ENCODE measurements at places on chromosomes 4 and X.

GRCh38 chr4:47551682-47552081, 66.6 kb downstream of the ATP10D start:
- no peak for DNase-seq

GRCh38 chr4:109111031-109111430, 191.4 kb downstream of the COL25A1 start:
- no peak for DNase-seq

DNA sequence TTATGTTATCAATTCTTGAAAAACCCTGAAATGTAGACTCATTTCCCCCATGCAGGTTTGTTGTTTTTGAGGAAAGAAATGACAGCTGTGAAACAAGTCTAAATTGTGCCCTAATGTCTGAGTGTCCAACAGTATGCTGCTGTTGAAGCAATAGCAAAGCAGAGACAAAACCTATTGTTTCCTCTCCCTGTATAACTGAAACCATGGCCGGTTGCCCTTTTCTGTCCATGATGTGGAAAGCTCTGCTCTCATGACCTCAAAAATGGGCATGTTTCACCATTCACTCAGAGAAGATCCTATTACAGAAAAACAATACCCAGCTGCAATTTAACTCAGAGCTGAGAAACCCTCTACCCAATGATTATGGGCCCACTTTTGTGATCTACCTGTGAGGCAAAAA, 312.6 kb upstream of the FTHL17 start:
- DNase-seq, result no peak

- DNase-seq, result no peak
Observed at GRCh38 chrX:149497626-149498025, 7.5 kb downstream of the IDS start.

DNA sequence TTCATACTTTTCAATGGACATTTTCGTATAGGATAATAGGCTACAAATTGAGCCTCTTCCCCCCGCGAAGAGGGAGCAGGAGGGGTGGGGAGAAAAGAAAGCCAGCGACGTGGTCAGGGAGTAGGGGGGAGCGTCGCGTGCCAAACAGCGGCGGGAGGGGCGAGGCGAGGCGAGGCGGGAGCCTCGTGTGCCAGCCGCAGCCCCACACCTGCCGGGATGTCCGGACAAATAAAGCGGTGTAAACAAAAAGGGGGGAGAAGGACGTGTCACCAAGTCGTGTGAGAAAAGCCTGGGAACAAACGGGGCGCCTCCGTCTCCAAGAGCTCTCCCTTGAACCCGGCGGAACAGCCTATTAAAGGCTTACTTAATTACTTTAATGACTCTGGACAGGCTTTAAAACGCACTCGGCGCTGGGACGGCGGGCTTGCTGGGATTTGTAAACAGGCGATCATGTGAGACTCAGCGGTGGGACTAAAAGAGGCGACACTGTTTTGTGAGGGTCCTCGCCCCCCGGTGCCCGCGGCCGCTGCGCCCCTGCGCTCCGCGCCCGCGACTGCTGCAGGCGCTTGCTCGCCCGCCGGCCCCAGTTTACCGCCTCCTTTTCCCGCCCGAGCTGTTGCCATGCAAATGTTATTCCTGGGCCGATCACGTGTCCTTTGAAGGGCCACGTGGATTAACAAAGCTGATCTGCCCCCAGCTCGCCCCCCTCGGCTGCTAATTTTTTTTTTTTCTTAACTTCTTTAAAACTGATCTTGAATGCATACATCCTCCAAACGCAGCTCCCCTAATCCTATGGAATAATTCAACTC, at the start of gene HELT:
TSS of gene HELT (plus strand) at position 527 of the 809 bp plus-strand sequence. CDS start 439 bp downstream, outside the sequence.
- peak; percentile 1 for DNase-seq

- DNase-seq, result peak; percentile 1
Observed at GRCh38 chrX:7088968-7089615, 58.4 kb upstream of the STS start.

DNA sequence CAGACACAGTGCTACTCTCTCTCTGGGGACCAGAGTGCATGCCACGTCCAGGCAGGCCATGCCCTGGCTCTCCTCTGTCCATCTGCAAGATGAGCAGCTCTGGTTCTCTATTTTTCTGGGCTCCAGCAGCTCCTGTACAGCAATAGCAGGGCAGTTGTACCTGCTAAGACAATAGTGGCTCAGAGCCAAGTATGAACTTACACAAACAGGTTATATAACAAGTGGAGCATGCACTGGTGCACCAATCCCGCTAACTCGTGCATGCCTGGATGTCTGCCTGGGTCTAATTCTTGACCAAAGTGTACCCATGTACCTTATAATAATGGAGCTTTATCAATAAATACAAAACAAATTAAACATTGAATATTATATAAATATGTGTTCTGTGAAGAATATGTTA, 392.3 kb downstream of the CENPC start:
- peak; percentile 62 for DNase-seq

DNA sequence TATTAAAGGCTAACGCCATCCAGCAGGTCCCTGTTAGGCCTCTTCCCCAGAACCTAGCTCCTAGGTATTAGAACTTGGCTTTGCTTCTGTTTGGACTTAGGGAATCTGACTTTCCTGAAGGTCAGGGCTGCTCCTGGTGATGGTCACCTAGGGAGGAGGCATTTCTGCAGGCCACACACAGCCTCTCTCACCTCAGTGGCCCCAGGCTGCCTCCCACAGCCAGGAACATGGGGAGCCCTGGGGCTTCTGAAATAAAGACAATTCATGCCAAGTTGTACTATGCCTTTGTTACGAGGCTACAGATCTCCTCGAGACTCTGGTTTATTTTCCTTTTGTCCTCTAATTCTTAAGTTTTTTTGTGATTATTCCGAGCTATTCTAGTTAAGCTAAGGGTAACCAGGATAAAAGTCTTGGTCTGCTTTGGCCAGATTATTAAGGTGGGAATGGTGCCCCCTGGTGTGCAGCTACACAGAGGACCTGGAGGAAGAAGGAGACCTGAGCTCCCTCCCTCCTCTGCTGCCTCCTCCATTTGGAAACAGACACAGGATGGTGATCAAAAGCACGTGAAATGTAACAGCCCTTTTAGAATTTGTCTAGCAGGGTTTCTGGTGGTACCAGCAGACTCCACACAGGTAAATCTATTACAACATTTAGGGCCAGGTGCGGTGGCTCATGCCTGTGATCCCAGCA, 131.0 kb downstream of the DCLK2 start:
- no peak for DNase-seq

- DNase-seq, result no peak
Observed at GRCh38 chr4:48129307-48130014, 4.6 kb downstream of the TXK start.

DNA sequence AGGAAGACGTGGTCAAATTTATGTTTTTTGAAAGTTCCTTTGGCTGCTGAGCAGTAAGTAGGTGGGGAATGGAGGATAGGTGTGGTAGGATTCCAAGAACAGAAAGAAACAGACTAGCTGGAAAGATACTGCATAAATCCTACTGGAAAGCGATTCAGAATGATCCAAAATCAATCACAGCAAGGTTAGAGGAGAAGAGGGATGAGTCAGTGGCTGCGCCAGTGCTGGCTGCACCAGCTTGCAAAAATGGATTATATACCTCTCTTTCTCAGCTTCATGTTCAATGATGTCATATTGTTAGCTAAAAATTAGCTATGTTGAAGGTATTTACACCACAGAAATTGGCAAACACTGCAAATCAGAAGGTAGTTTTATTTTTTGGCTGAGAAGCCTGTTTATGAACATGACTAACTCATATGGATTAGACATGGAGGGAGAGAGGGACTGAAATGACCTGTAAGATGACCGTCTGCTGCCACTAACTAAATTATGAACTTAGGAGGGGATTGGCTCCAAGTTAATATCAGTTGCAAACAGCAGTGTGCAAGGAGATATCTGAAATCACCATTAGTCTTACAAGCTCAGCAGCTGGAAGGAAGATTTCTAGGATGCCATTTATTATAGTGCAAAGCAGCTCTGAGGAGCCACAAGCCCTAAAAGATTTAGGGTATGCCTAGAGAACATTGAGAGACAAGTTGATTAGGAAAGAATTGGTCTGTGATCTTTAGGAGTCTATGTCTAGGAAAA, 405.3 kb downstream of the MID1IP1 start:
- DNase-seq, result no peak
